ENCODE measurements at places on chromosomes 5 and 9.

DNA sequence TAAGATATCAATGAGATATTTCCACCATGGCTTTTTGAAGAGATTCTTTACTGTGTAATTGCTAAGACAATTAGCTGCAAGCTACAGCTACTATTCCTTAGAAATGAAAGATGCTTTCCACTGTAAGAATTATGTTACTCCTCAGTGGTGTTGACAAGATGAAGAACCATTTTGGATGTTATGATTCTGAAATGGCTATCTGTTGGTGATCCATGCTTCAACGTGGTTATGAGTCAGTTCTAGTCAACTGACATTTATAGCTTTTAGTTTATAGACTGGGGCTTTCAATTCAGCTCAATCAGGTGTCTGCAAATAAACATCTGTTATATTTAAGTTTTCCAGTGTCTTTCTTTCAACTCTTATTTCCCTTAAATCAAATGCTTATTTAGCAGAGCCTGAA, 93.7 kb downstream of the SGCD start:
- DNase-seq = no peak

GRCh38 chr9:83304686-83305085, 233.5 kb downstream of the FRMD3 start:
- no peak for DNase-seq

DNA sequence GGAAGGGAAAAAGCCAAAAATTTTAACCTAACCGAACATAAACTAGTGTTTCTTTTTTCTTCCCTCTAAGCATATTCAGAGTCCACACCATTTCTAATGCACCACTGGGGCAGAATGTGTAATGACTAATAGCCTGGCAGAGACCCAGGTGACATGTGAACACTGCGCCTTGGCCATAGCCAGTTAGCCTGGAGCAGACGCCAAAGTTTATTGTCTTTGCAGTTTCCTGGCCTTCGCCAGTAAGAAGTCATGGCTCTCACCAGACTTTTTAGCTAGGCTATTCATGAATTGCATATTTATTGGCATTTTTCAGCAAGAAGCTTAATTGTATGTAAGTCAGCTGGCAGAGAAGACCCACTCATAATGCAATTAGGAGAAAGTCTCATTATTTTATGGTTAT, 182.8 kb upstream of the SLC27A6 start:
- DNase-seq = no peak

GRCh38 chr5:123701511-123702200, 189.7 kb downstream of the CSNK1G3 start:
- no peak for DNase-seq

- DNase-seq = no peak
Observed at GRCh38 chr5:9454012-9454481, 91.8 kb downstream of the SEMA5A start.

- no peak for DNase-seq
Observed at GRCh38 chr5:174523311-174524071, 200.9 kb upstream of the MSX2 start.

DNA sequence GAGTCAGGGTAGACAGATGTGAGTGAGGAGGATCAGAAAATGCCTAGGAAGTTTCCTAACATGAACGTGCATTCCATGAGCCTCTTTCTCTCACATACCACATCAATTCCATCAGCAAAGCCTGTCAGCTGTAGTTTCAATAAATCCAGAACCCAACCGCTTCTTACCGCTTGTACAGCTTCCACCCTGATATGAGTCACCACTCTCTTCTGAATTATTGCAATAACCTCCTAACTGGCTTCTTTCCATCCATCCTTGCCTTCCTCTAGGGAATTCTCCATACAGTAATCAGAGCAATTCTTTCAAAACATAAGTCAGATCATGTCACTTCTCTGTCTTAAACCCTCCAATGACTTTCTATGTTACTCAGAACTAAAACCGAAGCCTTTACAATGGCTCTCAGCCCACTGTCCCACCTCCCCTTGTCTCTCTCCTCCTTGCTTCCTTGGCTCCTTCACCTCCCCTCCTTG, 8.1 kb upstream of the RAD23B start:
- no peak for DNase-seq

DNA sequence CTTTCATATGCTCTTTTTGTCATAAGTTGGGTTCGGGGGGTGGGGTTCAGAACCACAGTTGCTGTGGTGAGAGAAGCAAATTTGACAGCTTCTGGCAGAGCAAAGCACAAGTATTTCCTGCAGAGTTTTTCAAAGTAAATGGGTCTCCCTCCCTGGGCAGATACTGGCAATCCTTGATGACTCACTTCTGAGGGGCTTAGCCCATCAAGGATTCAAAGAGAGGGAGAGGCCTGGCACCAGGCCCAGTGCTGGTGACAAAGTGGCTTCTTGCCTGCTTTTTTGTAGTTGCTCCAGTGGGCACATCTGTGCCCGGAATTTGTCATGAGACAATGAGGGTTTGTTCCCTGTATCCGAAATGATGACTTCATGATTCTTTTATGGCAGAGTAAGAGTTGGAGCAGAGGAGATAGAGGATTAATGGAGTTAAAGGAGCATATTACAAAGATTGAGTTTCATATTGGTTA, 46.6 kb upstream of the TNC start:
- no peak for DNase-seq

DNA sequence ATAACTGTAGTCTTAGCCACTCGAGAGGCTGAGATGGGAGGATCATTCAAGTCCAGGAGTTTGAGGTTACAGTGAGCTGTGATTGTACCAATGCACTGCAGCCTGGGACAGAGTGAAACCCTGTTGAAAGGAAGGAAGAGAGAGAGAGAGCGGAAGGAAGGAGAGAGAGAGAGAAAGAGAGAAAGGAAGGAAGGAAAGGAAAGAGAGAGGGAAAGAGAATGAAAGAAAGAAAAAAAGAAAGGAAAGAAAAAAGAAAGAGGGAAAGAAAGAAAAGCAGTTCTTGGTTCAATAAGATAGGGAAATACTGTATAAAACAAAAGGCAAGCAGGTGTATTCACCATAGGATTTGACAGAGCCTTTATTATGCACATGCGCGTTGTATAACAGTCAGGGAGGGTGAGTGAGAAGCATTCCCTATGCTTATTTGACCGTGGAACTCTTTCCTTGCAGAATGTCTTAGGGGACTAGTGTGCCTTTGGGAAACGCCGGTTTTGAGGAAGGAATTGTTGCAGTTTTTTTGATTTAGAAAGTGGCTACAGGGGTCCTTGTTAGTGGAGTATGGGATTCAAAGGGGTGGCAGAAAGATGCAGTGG, 42.0 kb downstream of the GSN start:
- DNase-seq = no peak

DNA sequence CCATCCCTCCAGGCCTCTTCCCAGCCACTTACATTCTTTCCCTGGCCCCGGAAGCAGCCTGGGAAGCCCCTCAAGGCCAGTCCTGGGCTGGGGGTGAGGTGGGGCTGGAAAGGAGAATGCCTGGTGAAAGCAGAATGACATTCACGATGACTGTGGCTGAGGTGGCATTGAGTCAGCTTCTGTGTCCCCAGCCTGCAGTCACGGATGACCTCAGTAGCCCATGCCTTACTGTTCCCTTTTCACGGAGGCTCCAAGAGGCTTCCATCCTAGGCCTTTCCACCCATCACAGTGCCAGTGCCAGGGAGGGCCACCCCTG, 2.7 kb downstream of the PRDM12 start:
- DNase-seq = no peak

- DNase-seq = no peak
Observed at GRCh38 chr5:168713051-168713450, 133.9 kb upstream of the PANK3 start.

DNA sequence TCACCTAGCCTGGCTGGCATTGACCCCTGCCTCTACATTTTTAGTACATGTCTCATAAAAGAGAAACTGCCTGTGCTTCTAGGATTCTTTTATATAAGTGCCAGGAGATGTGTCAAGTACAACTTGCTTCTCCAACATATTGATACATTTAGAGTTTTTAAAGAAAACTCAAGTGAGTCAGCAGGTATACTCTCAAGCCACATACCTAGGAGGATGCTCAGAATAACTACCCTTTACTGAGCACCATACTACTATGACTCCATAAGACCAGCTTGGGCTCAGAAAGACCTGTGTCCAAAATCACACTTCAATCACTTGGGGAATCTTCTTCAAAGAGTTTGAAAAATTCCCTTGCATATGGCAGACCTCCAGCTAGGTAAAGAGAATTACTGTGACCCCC, 389.8 kb upstream of the SLC24A2 start:
- DNase-seq = no peak

GRCh38 chr9:103658156-103658555, 436.0 kb upstream of the SMC2 start:
- DNase-seq = no peak

DNA sequence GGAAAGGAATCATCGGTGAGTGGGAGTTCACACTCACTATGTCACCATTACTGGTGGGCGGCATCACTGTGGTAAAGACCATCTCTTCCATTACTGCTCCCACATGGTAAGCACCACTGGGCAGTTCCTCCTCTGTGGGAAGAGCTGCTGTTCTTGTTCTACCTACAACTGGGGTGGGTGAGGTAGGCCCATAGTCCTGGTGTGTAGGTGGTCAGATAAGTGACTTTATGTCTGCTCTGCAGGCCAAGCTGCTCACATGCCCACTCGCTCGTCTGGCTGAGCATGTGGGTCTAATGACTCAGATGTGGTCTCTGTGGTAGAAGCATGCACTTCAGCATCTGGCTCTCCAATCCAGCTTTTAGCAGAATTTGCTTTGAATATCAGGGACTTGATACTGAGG, 82.9 kb downstream of the TMEM215 start:
- DNase-seq = no peak

DNA sequence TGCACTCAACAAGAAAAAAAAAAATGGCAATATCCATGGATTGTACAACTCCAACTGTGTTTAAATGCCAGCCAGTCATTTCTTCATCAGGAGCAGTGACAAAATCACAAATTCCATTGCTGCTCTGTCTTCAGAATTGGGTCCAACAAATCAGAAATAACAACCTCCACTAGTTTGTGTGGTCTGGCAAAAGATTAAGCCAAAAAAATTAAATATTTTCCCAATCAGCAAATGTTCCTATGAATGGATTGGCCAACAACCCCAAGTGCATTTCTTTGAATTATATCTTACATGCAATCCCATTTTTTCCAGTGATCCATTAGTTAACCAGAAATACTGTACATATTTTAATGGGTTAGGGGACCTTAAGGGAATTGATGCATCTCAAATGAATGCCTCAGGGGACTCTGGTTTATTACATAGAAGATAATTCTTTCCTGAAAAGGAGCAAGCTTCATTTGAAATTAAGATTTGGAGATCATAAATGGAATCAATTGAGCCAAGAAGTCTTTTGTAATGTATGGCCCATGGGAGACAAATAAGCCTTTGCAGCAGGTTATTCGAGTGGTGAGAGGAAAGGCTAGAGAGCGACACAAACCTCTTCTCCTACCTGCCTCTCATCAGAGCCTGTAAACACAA, 131.8 kb downstream of the TLE1 start:
- no peak for DNase-seq

DNA sequence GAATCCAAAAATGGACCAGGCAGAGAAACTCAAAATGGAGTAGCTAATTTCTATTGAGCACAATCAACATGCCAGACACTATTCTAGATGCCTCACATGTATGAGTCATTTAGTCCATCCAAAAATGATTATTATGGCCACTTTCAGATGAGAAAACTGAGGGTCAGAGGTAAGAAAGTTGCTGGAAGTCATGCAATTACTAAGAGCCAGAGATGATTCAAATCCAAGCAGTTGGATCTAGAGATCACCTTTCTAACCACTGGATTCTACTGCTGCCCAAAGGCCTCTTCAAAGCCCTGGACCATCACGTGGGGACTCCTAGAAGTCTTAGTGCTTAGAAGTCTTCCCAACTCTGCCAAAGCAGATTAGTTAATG, 51.8 kb upstream of the HMHB1 start:
- no peak for DNase-seq

DNA sequence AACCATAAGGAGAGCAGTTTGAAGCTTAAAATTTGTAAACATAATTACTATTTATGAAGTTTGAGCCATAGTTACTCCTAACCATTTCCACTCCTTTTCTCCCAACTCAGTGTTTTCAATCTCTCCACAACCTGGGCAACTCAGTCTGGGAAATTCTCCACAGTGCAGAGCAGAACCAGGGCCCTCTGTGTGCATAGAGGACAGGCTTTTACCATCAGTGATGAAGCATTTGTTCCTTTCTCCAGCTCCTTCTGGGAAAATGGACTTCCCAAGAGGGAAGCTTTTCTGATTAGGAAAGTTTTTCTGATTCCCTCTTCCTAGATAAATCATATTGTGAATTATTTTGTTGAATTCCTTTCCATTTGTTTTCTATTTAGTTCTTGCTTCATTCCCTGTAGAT, 132.3 kb upstream of the MPDZ start:
- no peak for DNase-seq

GRCh38 chr9:124296094-124296493, 38.3 kb downstream of the NEK6 start:
- DNase-seq = no peak

DNA sequence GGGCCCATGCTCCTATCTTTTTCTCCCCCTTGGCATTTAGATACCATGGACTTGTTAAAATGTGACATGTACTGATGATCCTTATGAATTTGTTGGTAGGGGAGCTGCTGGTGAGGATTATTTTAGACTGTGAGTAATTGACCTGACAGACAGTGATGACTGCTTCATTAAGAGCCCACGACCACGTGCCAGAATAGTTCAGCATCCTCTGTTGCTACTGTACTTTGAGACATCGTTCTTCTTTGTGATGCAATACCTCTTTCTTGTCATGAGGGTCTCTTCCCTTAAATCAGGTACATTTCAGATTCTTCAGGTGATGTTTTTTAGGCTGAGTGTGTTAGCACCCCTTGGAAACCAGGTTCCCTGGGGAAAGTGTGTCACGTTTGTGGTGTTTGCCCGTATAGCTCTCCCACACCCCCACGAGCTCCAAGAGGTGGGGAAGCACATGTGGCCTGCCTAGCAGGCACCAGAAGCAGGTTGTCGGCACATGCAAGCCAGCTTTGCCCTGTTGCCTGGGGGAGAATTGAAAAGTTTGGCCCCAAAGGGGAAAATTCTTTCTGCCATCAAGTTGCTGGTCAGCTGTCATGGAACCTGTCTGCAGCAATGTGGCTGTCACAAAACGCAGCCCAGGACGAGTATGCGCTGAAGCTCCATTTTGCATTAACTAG, 25.1 kb downstream of the QRFP start:
- no peak for DNase-seq

DNA sequence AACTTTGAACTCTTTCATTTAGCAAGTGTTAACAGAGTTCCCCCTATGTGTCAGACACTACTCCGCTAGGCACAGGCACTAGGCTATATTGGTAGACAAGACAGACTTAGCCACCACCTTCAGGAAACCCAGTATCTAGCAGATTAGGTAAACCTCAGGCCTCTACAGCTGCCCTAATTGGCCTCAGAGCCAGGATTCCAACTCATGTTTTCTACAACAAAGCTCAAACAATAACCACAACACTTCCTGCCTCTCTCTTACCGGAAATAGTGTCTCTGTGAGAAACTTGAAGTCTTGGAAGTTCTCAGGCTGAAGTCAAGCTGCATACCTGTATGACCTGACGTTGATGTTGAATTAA, 116.6 kb upstream of the SLC44A1 start:
- DNase-seq = peak; percentile 85

DNA sequence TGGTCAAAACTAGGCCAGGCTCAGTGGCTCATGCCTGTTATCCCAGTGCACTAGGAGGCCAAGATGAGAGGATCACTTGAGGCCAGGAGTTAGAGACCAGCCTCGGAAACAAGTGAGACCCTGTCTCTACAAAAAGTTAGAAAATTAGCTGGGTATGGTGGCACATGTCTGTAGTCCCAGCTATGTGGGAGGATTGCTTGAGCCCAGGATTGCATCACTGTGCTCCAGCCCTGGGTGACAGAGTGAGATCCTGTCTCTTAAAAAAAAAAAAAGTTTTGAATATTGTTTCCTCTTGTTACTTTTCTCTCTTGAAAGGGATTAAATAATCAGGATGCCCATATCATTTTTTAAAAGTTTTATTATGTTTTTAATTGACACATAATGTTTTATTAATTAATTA, 7.6 kb downstream of the ARHGEF37 start:
- no peak for DNase-seq
